ENCODE measurements at places on chromosomes 1 and 21. TPM values are rescaled to one million over a fixed set of nuclear protein-coding genes. Genes with fewer than 3 reads are reported as not detected.

PKNOX1 gene
- 11.9 TPM for total RNA-seq

NDUFS2 gene
- total RNA-seq, result 130 TPM

CYP4A22 gene
- total RNA-seq, result not detected

HAO2 gene
- not detected for total RNA-seq

OR2T29 gene
- not detected for total RNA-seq

SERTAD4 gene
- total RNA-seq, result 2.9 TPM

LINGO4 gene
- not detected for total RNA-seq

OR2T33 gene
- not detected for total RNA-seq

ITLN1 gene
- not detected for total RNA-seq

RGSL1 gene
- total RNA-seq, result not detected

CYP4B1 gene
- not detected for total RNA-seq

TMEM82 gene
- not detected for total RNA-seq

ADCY10 gene
- 0.36 TPM for total RNA-seq

PPM1J gene
- 0.59 TPM for total RNA-seq

UBE4B gene
- 76.6 TPM for total RNA-seq

ADGRL4 gene
- 16.6 TPM for total RNA-seq

SELL gene
- total RNA-seq, result under 0.01 TPM

GCSAML gene
- not detected for total RNA-seq

LRRC53 gene
- not detected for total RNA-seq

CELSR2 gene
- 1.5 TPM for total RNA-seq

CD52 gene
- total RNA-seq, result not detected

CFHR5 gene
- total RNA-seq, result not detected

PADI2 gene
- under 0.01 TPM for total RNA-seq

GPR52 gene
- total RNA-seq, result 1.4 TPM
